ENCODE measurements at places on chromosomes 3 and 15.

GRCh38 chr3:12869035-12869621, 27.8 kb upstream of the RPL32 start:
- DNase-seq: no peak

GRCh38 chr3:65878831-65879230, 159.9 kb downstream of the MAGI1 start:
- no peak for DNase-seq

DNA sequence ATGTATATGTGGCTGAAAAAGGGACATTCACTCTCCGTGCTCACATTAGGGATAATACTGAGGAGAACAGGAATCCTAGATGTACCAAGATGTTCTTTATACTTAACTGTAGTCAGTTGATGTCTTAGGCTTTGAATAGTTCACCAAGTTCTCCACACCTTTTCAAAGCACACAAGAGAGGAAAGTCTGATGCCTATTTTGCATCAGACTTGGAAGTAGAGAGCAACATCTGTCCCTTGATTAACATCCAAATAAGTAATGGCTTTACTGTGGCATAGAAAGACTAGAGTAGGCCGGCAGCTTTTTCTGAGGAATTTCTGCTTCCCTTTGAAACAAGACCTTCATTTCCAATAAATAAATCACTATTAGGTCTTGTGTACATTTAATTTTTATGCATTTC, 34.0 kb downstream of the PIGB start:
- DNase-seq: no peak

- DNase-seq: no peak
Measured at GRCh38 chr3:13687517-13687943, 138.6 kb downstream of the FBLN2 start.

- DNase-seq: no peak
Measured at GRCh38 chr3:54257125-54257720, 134.9 kb downstream of the CACNA2D3 start.

- no peak for DNase-seq
Measured at GRCh38 chr3:128383316-128384235, 83.1 kb downstream of the DNAJB8 start.

DNA sequence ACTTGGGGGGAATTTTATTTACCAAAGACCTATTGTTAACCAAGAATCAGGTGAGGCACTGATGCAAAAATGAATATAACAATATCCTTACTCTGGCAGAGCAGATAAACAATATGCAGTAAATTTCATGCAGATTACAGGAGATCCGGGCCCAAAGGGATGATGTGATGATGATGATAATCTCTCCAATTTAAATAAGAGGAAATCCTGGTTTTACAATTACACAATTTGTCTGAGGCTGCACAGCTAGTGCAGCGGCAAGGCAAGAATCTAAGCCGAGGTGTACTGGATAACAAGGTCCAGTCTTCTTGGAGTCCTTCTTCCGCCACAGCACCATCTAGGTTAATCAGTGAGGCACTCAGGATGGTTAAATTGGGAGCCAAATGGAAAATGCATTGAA, 2.4 kb upstream of the MESD start:
- no peak for DNase-seq

DNA sequence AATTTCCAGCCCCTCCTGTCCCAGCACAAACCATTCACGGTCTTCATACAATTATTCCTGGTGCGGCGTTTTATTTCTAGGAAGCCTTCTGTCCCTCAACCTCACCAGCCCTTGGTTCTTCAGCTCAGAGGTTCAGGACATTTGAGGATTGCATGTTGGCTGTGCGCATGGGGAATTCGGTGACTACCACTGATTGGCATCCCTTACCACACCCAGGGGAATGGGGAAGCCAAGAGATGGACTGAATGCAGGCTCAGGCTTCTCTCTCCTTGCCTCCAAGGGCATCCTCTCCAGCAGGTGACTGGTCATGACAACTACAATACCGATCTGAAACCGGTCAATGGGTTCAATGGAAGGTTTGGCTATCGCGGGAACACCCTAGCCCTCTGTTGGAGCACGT, 153.8 kb downstream of the MTHFS start:
- DNase-seq: no peak

DNA sequence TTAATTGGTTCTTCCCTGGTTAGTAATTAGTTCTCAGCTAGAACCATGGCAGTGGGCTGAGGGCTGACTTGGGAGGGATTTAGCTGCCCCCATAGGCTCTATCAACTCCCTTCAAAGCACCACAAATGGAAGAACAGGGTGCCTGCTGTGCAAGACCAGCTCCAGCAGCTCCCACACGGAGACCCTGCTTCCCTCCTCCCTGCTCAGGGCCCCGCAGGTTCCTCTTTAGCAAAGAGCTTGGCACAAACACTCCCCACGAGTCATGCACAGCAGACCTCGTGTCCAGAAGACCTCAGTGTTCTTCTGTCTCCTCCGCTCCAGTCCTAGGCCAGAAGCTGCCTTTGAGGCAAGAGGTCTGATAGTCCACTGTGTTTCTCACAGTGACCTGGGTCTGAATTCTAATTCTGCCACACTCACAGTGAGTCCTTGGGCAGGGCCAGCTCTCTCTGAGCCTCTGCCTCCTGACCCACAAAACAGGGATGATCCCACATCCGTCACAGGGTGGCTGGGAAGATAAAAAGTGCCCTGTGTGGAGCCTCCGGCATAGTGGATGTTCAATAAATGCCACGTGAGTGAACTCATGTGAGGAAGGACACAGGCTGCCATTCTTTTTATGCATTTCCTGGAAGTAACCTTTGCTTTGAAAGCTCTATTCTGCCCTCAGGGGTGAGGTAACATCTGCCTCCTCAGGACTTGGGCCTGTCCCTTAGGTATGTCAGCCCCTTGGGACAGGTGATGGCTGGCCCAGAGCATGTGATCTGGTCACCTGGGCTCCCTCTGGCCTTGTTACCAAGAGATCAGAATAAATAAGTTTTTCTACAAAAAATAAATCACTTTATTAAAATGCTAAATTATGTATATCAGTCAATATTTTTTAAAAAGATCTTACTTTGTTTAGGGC, 7.6 kb downstream of the RAB6B start:
- DNase-seq: no peak

GRCh38 chr3:28036599-28037575, 204.5 kb upstream of the CMC1 start:
- DNase-seq: no peak

GRCh38 chr3:188270423-188270972, 116.5 kb downstream of the LPP start:
- DNase-seq: no peak
